ENCODE measurements at places on chromosomes 7 and 10.

GRCh38 chr10:93006435-93007039 lies 54.1 kb upstream of the CYP26C1 start:
- DNase-seq, result no peak

- DNase-seq, result no peak
Measured at GRCh38 chr10:29430101-29430500, 141.2 kb downstream of the LYZL1 start.

- no peak for DNase-seq
Measured at GRCh38 chr10:71697938-71698709, 21.5 kb downstream of the C10orf105 start.

DNA sequence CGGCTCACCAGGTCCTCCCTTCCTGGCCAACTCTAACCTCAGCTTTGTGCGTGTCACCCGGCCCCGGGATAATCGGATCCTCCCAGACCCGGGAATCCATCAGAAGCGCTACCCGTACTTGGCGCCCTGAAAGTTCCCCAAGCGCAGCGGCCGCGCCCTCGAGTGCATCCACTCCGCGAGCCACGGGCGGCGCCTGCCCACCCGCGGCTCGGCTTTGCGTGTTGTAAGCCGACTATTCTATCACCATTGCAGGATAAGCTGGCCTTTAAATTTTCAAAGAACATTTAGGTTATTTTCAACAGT lies 35.7 kb upstream of the EBLN1 start:
- peak; percentile 38 for DNase-seq

DNA sequence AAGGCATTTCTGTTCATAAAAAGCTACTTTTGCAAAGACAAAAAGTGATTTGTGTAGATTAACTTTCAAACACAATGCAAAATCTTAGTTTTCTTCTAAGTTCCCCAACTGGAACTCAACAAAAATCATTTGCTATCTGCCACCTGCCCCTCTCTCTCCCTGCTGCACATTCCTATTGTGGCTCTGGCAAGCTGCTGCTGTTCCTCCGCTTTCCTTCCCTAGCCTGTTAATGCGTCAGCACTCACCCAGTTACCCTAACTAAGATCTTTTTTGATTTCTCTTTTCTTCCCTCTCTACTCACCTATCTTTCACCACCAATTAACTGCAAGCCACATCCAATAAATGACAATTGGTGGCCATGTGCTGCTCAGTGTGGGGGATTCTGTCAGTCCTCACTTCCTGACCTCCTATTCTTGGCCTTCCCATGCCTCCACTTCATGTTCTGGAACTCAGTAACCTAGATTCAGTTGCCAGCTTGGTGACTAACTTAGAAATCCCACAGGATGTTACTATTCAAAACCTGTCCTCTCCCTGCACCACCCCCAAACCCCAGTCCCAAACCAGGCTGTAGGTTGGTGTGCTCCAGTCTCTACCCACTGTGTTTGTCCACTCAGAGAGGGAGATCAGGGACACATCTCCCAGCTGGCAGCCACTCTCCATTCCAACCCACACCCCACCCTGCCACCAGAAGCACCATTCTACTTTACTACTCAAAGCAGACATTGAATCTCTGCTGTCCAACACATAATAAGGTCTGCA lies 140.2 kb upstream of the CTTNBP2 start:
- no peak for DNase-seq

DNA sequence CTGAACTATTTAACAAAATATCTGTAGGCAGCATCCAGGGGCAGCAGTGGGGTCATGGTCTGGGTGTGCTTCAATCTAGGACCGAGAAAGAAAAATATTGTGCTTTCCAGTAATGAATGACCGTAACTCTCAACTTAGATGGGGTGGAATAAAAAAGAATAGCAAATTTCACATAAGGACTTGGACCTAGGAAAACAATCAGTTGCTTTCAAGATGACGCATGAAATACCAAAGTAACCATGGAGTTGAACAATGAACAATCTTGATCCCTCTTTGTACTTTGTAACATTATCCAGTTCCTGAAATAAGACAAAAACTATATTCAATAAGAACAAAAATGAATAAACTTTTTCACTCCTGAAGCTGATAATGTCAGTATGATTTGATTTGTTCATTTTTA lies 167.1 kb downstream of the C7orf25 start:
- no peak for DNase-seq

GRCh38 chr10:89357975-89358374 lies 19.9 kb upstream of the IFIT1B start:
- no peak for DNase-seq

DNA sequence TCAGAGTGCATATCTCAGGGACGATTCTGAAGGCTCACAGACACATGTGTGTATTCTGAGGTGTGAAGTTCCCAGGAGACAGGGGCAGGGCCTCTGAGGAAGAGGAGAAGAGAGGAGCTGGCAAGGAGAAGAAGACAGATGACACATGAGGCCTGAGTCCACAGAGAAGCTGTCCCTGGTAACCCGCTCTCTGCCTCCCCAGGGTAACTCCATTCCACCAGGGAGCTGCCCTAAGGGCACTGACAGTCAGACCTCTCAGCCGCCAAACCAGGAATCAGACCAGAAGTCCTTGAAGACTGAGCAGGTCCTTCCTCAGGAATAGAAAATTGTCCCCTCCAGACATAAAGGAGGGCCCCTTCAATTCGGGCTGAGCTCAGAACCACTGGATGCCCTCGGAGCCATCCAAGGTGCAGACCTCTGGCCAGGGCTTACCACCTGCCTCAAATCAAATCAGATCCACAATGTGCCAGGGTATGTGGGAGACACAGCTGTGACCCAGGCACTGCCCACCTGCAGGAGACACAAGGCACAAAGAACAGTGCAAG lies 57.4 kb downstream of the TLL2 start:
- DNase-seq, result no peak

GRCh38 chr10:102452672-102453340 lies 1.5 kb upstream of the C10orf95 start:
- DNase-seq, result no peak

DNA sequence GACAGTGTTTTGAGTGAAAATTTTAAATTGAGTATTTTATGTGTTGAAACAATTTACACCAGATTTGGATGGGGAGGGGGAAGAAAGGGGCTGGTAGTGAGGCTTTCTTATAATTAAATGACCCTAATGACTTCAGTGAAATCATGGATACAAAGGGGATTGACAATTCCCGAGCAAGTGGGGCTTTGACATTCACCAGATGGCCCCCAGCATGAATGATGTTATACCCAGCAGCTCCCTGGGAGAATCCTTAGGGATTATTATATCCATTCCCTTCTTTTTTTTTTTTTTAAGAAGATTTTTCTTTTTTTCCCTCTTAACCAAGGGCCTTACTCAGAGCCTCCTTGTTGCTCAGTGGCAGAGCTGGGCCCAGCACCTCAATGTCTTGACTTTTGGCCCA lies 17.9 kb downstream of the PLPP4 start:
- no peak for DNase-seq

DNA sequence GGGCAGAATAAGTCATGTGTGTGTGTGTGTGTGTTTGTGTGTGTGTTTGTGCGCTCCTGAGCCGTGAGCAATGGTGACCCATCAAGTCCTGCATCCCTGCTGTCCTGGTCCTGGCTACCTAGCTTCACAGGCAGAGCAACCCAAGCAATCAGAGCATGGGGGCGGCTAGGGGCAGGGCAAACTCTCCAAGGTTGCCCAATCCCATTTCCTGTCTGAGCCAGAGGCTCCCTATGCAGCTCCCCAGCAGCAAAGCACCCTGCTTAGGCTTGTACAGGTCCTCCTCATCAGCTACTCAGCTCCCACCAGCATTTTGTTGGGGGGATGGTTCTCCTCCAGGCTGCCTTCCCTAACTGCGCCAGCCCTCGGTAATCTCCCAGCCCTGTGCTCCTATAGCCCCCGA lies 31.1 kb upstream of the CRHR2 start:
- DNase-seq, result no peak

GRCh38 chr10:131730771-131731497 lies 169.9 kb upstream of the PPP2R2D start:
- no peak for DNase-seq

GRCh38 chr7:36651404-36651803 lies 72.9 kb downstream of the AOAH start:
- no peak for DNase-seq

DNA sequence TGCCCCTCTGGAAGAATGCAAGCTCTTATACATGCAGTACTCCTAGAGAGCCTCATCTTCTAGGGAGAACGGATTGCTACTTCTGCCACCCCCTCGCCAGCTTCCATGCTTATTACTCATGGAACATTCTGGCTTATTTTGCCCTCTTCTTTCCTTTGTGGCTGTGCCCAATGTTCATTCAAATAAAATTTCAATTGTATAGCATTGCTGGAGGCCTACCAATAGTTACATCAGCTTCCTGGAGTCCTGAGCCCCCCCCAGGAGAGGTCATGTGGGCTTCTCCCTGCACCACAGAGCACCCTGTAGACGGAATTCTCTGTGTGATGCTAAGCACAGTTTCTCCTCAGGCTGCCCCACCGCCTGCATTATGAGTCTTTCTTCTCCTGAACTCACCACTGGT lies 1094.0 kb downstream of the KCNMA1 start:
- DNase-seq, result no peak

DNA sequence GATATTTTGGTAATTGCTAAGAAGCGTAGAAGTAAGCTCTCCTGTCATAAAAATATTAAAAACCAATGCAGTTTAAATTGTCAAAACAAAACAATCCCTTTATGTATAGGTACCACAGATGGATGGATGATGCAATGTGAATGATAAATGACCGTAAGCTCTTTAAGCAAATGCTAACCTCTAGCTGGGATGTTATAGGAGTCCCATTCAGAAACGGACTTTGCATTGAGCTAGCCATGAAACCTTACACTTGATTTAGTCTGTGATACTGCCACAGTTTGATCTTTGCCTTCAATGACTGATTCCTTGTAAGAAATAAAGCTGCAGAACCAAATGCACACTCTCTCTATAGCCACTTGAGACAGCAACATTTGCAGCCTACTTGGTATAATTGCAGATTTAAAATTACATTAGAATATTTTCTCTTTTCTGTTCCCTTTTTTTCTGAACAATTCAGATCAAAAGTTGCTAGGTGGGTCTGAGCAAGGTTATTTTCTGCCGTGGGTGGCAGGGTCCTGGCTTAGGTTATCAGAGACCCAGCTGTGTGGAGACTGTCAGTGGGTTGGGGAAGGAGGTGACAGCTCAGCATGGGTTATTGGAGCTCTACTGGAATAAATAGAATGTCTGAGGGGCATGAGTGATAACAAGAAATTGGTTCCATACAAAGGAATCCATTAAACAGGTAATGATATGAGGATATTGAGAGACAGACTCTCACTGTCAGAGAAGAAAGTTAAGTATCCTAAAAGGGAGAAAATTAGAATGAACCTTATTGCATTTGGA lies 258.8 kb upstream of the CDC14C start:
- DNase-seq, result no peak

DNA sequence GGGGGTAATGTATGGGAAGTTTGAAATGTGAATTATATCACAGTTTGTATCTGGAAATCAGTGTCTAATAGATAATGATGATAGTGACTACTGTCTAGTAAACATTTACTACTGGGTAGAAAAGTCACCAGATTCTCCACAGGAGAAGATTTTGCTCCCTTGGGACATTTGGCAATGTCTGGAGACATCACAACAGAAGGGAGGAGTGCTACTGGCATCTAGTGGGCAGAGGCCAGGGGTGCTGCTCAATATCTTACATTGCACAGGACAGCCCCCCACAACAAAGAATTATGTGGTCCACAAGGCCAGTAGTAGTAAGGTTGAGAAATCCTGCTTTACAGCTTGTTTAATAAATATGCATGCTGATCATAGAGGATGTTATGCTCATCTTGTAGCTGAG lies 92.3 kb upstream of the PRPS1L1 start:
- no peak for DNase-seq

DNA sequence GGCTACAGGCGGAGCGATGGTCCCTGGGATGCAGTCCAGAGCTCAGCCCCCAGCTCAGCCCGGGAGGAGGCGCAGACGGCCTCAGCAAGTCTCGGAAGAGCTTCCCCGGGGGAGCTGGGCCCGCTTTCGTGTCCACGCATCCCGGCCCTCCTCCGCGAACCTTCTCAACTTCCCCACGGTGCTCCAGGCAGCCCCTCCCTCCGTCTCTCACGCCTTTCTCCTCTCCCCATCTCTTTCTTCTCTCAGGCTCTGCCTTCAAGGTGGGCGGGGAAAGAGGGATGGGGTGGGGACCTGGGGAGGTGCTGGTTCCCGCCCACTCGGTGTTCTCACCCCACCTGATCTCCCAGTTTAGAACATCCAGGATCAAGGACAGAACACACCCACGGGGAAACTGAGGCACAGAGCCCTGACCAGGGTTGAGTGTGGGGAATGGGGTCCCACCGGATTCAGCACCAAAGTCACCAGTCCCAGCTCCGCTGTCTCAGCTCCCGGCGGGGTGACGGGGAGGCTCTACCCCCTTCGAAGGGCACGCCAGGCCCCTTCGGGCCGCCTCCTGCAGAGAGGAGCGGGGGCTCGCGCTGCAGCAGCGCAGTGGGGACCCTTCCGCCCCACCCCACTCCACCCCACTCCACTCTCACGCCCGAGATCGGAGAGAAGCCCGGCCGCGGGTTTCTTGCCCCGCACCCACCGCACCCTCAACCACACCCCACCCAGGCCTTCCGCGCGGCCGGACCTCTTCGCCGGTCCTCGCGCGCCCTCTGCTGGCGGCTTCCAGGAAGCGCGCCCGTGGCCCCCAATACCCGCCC lies 18.2 kb downstream of the POLL start:
- DNase-seq, result peak; percentile 67

GRCh38 chr7:29105752-29106668 lies 40.3 kb downstream of the CPVL start:
- peak; percentile 51 for DNase-seq

DNA sequence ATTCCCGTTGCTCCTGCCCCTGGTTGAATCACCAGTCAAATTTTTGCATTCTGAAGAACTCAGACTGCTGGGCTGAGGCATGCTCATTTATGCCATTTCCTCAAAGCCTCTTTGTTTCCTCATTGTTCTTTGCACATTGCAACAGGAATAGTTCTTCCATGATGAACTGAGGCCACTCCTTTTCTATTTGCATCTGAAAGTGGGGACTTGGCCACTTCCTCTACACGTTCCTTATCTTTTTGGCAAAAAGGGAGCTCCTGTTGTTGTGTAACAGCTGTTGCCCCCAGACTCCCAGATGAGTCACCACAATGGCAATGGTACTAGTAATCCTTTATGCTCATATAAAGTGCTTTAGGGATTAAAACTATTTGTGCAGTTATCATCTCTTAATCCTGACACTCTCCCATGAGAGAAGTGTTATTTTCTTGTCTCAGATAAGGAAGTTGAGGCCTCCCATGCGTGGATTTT lies 20.1 kb upstream of the ITPRID1 start:
- DNase-seq, result no peak

- no peak for DNase-seq
Measured at GRCh38 chr10:121904888-121905287, 22.9 kb downstream of the ATE1 start.

GRCh38 chr7:90661290-90662151 lies 65.4 kb downstream of the CDK14 start:
- DNase-seq, result no peak

DNA sequence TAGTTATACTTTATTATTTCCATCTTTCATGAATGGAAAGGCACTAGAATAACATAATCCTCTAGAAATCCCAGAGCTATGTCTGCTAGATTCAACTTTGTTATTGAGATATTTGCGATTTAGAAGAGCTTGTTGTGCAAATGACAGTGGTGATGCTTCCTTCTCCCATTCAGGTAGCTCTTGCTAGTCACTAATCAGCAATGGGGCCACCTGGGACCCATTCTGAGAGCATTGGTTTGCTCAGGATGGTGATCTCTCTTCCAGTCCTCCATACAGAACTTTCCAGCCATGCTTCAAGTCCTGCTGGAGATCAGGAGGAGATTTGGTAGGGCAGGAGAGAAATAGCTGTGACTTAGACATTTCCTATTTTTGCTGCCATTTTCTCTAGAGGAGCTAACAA lies 65.8 kb upstream of the WNT16 start:
- DNase-seq, result no peak

Data from GDM1 (cell line).